Endothelial cell of coronary artery (primary cell): ENCODE measurements at places on chromosomes 13 and 19. TPM values are rescaled to one million over a fixed set of nuclear protein-coding genes. Genes with fewer than 3 reads are reported as not detected.

SELENOV gene
- total RNA-seq, result not detected in 2 replicates

TMEM86B gene
- 0.72 and 1.1 TPM in 2 replicates for total RNA-seq

ONECUT3 gene
- not detected in 2 replicates for total RNA-seq

CASP14 gene
- total RNA-seq, result not detected in 2 replicates

TUBA3C gene
- not detected in 2 replicates for total RNA-seq

TSHZ3 gene
- total RNA-seq, result 3.6 and 5.1 TPM in 2 replicates

SLC25A15 gene
- total RNA-seq, result 16.1 and 22.0 TPM in 2 replicates

GSX1 gene
- total RNA-seq, result not detected in 2 replicates

MAMSTR gene
- total RNA-seq, result 0.09 and 0.38 TPM in 2 replicates

SGCG gene
- 0.56 TPM in 1 of 2 replicates, not detected in the other for total RNA-seq

SWSAP1 gene
- total RNA-seq, result 0.56 and 0.72 TPM in 2 replicates

ZNF846 gene
- 5.7 and 7.8 TPM in 2 replicates for total RNA-seq

CFAP97D2 gene
- total RNA-seq, result not detected in 2 replicates

B3GNT3 gene
- not detected in 2 replicates for total RNA-seq

ZNF728 gene
- not detected in 2 replicates for total RNA-seq

KLF12 gene
- total RNA-seq, result 7.7 and 9.9 TPM in 2 replicates

FXYD3 gene
- not detected in 2 replicates for total RNA-seq

C1QTNF9B gene
- not detected in 2 replicates for total RNA-seq

APBA3 gene
- total RNA-seq, result 13.8 and 19.8 TPM in 2 replicates

ZMYM5 gene
- total RNA-seq, result 9.4 and 11.4 TPM in 2 replicates

VSTM1 gene
- total RNA-seq, result not detected in 2 replicates

NLRP11 gene
- total RNA-seq, result not detected in 2 replicates

LILRA5 gene
- not detected in 2 replicates for total RNA-seq

KIR3DL2 gene
- not detected in 2 replicates for total RNA-seq

KLK12 gene
- not detected in 2 replicates for total RNA-seq

CALR3 gene
- total RNA-seq, result not detected in 2 replicates

RXFP2 gene
- not detected in 2 replicates for total RNA-seq

APOC4 gene
- not detected in 2 replicates for total RNA-seq

IGSF23 gene
- 0.27 and 0.28 TPM in 2 replicates for total RNA-seq

NPAS1 gene
- total RNA-seq, result 0.75 TPM in 1 of 2 replicates, not detected in the other

FLT1 gene
- total RNA-seq, result 53.7 and 133 TPM in 2 replicates

NPHS1 gene
- not detected in 2 replicates for total RNA-seq

MEF2B gene
- total RNA-seq, result 0.09 TPM in 1 of 2 replicates, not detected in the other

SPPL2B gene
- total RNA-seq, result 21.5 and 38.0 TPM in 2 replicates

SIGLEC12 gene
- not detected in 2 replicates for total RNA-seq

PPM1N gene
- total RNA-seq, result 0.90 and 1.4 TPM in 2 replicates

IGFL2 gene
- total RNA-seq, result 0.09 TPM in 1 of 2 replicates, not detected in the other
